HS-27A (cell line): ENCODE measurements at places on chromosomes 4 and X.

GRCh38 chr4:102335616-102336015 lies 9.7 kb downstream of the SLC39A8 start:
- no peak for DNase-seq

GRCh38 chrX:46961097-46961496 lies 48.9 kb downstream of the JADE3 start:
- no peak for DNase-seq

GRCh38 chr4:77443941-77444340 lies 161.7 kb upstream of the CXCL13 start:
- no peak for DNase-seq

- DNase-seq, result no peak
Observed at GRCh38 chrX:49844611-49845010, 15.5 kb downstream of the PAGE4 start.

- DNase-seq, result no peak
Observed at GRCh38 chrX:119492463-119492862, 24.2 kb downstream of the SLC25A5 start.

- no peak for DNase-seq
Observed at GRCh38 chrX:139008185-139008584, 296.7 kb upstream of the FGF13 start.

GRCh38 chr4:73597594-73597993 lies 22.6 kb downstream of the RASSF6 start:
- DNase-seq, result no peak

GRCh38 chrX:76202471-76202870 lies 29.6 kb downstream of the PBDC1 start:
- DNase-seq, result no peak

DNA sequence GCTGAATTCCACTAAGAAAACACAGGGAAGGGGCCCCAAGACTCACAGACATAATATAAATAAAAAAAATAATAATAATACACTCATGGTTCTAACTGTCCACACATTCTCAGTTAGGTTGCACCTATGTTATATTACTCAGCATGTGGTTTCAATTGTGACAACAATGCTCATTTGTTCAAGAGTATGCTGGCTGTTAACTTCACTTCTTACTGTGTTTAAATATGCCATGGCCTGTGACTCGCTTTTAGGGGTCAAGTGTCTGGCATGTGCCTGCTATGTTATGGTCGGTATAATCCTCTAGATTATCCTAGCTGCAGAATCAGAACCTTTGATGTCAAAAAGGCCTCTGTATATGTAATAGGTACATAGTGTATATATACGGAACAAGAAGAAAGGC lies 324.8 kb upstream of the INTU start:
- DNase-seq, result no peak

- DNase-seq, result no peak
Observed at GRCh38 chr4:123093236-123093635, 170.8 kb upstream of the NUDT6 start.

- DNase-seq, result peak; percentile 50
Observed at GRCh38 chr4:153221783-153222706, 17.8 kb downstream of the TRIM2 start.

GRCh38 chr4:183285886-183286285 lies 34.2 kb downstream of the CLDN22 start:
- DNase-seq, result no peak

DNA sequence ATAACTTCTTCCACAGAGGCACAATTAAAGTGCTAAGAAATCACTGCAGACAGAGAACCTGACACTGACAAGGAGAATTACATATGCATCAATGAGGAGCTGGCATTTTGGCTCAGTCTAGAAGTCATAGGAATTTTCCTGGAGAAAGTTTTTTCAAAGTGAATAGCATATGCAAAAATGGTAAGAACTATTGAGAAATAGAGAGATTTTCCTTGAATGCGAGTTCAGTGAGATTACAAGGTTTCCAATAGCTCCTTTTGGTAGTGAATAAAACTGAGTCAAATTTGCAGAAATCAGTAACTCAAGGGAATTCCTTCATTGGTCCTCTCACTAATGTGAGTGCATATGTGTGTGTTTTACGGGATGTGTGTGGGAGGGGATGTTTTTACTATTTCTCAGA lies 557.5 kb downstream of the PPARGC1A start:
- DNase-seq, result no peak

DNA sequence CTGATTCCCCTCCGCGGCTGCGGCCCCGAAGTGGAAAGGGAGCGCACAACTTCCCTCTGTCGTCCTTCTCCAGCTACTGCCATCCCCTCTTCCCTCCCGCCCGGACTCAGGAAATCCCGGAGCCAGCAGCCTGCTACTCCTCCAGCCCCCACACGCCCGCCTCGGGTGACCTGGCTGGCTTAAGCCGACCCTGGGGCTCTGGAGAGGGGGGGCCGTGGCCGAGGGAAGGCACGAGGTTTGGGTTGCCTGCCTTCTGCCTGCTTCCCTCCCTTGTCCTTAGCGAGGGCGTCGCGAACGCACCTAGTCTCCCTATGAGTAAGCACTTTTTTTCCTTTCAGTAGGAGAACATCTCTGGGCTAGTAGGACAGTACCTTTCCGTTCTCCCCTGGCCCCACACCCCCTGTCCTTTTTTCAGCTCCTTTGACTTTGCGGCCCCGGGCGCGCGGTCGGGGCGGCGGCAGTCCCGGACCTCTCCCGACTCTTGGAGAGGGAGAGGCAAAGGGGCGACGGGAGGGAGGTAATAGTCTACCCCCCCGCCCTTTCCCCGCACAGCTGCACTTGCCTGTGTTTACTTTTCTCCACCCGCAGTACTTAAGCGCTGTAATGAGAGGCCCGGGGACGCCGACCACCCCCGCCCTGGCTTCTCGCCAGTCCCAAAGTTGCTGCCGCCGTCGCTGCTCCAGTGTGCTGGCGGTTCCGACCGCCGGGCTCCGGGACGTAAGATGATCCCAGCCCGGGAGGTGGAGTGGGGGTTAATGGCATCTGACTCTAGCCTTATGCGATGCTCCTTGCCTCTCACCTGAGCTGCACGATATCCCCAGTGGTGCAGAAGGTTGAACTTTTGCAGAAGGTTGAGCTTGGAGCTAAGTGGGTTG lies 868 bp downstream of the PLS3 start:
- DNase-seq, result no peak

DNA sequence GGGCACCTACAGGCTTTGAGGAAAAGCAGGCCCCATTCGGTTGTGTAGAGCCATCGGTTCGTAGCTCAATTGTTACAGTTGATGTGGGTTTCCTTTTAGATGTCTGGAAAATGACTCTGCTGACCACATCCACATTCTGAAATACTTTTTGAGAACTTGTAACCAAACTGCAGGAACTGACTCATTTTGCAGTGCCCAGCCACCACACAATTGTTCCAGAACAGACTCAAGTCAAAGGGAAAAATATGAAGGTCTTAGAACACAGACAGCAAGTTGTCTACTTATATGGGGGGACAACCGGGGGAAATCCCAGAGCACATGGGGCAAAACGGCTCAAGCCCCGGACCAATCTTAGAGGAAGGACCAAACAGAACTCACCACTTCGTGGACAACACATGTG lies 557.6 kb upstream of the DIPK2B start:
- DNase-seq, result peak; percentile 59

GRCh38 chrX:19344661-19345060 lies 934 bp downstream of the PDHA1 start:
- DNase-seq, result no peak

DNA sequence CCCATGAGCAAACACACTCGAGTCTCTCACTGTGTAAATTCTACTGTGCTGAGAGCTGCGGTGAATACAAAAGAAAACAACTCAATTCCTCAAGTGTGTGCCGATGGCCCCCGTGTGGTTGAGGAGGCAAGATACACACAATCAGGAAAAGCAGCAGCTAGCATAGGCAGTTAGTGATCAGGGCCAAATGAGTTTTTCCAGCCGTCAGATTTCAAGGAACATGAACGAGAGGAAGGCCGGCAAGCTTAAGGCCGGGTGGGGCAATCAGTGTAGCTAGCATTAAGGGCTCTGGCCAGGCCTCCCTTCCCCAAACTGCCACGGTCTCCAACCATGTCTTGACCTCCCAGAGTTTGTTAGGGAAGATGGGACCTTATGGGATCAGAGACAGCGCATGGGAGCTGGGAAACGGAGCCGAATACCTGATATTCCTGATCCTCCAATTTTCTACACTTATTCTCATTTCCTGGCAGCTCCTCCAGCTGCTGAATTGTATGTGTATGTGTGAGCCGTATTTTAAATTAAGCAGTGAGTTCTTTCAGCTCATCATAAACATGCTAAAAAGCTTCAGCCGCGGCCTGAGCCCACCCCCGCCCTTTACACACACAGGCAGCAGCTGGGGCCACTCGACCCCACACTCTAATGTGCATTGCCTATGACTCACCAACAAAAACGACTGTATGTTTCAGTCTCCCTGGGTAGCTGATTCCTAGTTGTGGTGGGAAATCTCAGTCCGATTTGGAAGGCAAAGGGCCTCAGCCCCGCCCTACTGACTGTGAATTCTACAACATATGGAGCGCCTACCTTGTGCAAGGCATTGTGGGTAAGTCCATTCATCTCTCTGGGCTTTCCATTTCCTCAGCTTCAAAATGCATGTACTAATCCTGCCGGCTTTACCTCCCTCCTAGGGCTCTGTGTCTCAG lies 59.9 kb downstream of the RTL9 start:
- DNase-seq, result no peak

DNA sequence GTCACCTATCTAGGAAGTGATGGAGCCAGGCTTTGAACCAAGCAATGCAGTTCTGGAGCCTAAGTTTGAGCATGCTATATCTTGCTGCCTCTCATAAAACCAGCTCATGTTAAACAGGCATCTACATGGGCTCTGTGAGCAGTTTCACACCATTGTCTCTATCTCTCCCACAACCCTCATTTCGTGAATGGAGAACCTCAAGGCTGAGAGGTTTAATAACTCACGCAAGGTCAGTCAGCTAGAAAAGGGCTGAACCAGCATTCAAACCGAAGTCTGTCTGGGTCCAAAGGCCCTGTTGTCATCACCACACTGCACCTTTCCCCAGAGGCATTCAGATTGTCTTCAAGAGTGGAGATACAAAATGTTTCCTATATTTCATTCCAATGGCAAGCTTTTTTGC lies 369.2 kb downstream of the MID1IP1 start:
- no peak for DNase-seq

- DNase-seq, result no peak
Observed at GRCh38 chrX:153609917-153610835, 11.2 kb upstream of the CCNQ start.

DNA sequence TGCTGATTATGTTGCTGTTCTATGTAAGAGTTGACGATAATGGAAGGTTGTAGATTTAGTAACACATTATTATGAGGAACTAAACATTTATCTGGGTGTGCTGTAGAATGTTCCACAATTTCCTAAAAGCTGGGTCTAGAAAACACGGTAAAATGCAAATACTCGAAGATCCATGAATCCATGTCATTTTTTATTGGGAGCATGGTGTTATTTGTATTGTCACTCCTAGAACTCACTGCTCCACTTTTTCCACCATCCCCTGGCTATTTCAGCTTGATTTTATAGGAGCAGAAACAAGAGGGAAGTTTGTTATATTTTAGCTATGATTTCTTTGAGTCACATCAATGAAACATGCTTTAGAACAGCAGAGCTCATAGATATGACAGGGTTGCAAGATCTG lies 155.0 kb upstream of the ANK2 start:
- no peak for DNase-seq

GRCh38 chr4:59393780-59394179 lies 1806.3 kb upstream of the ADGRL3 start:
- no peak for DNase-seq

DNA sequence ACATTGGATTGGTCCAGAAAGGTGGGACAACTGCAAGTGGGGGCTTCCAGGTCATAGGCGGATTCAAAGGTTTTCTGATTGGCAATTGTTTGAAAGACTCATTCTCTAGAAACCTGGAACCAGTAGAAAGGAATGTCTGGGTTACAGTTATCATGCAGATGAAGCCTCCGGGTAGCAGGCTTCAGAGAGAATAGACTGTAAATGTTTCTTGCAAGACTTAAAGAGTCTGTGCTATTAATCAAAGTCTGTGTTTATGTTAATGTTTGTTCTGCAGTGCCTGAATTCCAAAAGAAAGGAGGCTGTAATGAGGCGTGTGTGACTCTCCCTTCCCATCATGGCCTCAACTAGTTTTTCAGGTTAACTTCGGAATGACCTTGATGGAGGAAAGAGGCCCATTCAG lies 43.9 kb upstream of the GC start:
- DNase-seq, result no peak

DNA sequence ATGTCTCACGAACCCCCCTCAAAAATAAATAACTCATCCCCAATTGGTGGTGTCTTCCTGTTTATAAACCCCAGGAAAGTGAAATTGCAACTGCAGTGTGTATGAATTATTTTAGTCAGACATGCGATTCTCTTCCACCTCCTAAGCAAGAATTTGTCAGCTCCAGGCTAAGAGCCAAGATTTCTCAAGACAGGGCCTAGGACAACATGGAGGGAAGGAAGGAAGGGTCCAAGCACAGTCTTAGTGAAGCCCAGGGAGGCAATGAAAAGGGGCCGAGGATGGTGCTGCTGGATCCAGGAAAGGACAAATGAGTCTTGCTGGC lies 20.0 kb downstream of the SH3KBP1 start:
- DNase-seq, result no peak

GRCh38 chr4:147734496-147734895 lies 2.6 kb downstream of the ARHGAP10 start:
- no peak for DNase-seq

DNA sequence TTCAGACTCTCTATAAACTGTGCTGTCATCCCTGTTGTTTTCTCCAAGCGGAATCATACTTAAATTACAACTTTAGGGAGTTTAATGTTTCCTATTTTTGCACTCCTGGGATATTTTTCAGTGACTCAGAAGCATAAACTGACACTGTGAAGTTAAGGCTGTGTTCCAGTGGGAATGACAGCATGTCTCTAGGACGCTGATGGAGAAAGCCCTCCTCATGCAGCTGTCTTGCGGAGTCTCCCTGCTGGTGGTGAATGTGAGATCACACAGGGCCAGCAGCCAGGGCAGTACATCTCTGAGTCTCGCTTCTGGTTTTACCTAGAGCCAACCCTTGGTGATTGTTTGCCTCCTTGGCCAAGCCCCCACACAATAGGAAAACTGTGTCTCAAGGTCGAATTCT lies 53.3 kb downstream of the NFKB1 start:
- DNase-seq, result no peak

GRCh38 chr4:87919941-87920340 lies 55.6 kb upstream of the SPP1 start:
- DNase-seq, result no peak

DNA sequence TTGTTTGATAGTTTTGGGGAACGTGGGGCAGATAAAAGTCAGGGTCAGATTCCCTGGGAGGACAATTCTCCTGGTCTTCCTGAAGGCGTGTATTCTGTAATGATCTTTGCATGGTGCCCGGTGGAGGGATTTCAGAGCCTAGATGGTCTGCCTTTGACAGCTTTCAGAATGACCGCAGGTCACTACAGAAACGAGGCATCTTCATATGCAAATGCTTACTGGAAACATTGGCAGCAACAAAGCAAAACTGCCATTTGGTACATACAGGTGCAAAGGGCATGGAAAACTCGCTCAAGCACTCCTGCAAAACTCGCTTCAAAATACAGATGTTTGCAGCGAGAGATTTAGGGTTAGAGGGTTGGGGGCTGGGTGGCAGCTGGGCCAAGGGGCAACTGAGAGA lies 8.8 kb downstream of the C4orf50 start:
- no peak for DNase-seq

- DNase-seq, result no peak
Observed at GRCh38 chr4:24210332-24210902, 320.6 kb upstream of the PPARGC1A start.
